ENCODE measurements at places on chromosomes 6 and 20.

GRCh38 chr6:14655201-14656061 is 537.9 kb downstream of the CD83 start:
- no peak for DNase-seq

DNA sequence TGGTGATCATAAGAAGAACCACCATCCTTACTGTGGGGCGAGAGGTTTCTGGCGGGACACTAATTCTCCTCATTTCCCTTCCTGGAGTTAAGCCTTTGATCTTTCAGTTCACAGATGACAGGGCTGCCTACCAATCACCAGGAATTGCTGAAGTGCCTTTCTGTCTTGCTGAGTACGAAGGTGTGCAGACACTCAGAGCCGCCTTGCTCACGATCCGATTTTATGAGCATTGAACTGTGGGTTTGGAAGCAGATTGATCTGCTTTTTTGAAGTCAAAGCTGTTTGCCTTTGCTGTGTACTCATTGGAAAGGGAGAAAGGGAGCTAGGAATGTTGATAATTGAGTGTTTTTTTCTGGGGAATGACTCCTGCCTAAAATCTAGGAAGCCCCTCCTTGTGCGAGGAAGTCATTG is 129.1 kb upstream of the SALL4 start:
- no peak for DNase-seq

DNA sequence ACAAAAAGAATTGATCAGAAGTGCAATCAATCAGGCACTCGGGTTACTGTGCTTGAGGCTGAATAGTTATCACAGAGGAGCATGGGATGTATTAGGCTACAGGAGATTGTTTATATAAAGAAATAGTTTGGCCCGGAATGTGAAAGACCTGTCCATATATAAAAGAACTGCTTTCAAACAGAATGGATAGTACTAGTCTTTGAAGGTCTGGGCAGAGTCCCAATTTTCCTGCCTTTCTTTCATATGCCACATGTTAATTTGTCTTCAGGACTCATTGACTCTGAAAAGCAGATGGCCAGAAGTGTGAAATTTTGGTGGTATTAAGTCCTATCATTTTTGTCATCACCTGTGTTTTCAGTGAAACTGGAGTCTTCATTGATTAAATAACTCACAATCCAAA is 314.5 kb downstream of the EYA4 start:
- no peak for DNase-seq

GRCh38 chr20:62208795-62209755 is 11.0 kb downstream of the HRH3 start:
- DNase-seq: no peak

- DNase-seq: no peak
Measured at GRCh38 chr6:150290429-150290828, 78.4 kb upstream of the IYD start.

GRCh38 chr20:34747479-34747878 is 43.3 kb downstream of the TP53INP2 start:
- no peak for DNase-seq

DNA sequence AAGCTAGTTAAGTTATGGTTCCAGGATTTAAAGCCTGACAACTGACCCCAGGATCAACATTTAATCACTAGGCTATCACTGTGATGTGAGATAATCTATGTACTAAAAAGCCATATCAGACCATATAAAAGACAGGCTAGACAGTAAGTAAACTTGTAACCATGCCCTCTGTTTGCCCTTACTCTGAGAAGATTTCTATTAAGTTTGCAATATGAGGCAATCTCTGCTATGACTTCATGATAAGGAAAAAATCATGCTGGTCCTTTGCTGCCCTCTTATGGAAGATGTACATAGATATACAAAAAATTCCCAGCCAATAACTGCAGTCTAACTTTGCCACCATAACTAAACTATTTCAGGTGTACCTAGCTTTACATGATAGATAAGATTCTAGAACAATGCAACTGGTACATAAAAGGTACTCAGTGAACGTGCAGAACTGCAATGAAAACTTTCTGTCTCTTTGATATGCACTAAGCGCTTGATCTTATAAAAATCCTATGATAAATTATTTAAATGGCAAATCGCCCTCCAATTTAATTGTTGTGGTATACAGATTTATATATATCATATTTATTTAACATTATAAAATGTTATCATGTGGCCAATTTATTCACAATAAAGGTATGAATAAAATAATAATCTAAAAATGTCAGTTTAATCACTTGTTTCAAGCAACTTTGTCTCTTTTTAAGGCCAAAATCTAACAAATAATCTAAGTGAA is 70.5 kb downstream of the FAM217A start:
- peak; percentile 66 for DNase-seq

- peak; percentile 24 for DNase-seq
Measured at GRCh38 chr6:51855310-51856082, 231.9 kb downstream of the PKHD1 start.

GRCh38 chr6:52180787-52181558 is 5.2 kb upstream of the IL17A start:
- no peak for DNase-seq

DNA sequence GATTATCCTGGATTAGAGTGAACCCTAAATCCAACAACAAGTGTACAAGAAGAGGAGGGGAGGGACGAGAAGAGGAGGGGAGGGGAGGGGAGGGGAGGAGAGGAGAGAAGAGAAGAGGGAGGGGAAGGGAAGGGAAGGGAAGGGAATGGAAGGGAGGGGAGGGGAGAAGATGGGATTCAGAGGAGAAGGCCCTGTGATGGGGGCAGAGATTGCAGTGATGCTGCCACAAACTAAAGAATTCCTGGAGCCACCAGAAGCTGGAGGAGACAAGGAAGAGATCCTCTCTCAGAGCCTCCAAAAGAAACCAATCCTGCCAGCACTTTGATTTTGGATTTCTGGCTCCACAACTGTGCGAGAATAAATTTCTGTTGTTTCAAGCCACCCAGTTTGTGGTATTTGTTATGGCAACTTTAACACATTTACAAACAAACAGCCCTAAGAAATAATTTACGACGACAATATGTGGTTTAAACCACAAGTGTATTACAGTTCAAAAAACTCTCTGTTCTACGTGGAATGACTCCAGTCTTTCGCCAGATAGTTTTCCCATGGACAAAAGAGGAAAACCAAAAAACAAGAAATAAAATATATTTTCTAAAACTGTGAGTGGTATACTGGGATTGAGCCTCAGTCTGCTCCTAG is 235.4 kb downstream of the HDGFL1 start:
- DNase-seq: no peak

DNA sequence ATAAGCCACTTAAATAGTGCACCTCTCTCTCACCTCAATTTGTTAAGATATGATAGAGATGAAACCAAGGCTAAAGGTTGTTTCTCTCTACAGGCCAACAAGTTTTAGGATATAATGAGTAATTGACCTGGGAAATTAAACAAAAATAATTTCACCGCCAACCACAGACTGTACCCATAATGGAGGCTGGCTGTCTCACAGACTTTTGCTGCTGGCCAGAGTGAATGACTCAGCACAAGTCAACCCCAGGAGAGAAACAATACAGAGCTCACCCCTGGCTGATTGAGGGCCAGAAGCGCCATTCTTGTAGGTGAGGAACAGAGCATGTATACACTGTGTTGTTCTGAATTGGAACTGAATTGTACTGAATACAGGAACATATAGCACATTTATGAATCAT is 99.9 kb downstream of the CAP2 start:
- no peak for DNase-seq

- DNase-seq: peak; percentile 72
Measured at GRCh38 chr20:63977739-63978276, 1.6 kb downstream of the SAMD10 start.

GRCh38 chr20:9508696-9509178 is 5.7 kb upstream of the LAMP5 start:
- no peak for DNase-seq

DNA sequence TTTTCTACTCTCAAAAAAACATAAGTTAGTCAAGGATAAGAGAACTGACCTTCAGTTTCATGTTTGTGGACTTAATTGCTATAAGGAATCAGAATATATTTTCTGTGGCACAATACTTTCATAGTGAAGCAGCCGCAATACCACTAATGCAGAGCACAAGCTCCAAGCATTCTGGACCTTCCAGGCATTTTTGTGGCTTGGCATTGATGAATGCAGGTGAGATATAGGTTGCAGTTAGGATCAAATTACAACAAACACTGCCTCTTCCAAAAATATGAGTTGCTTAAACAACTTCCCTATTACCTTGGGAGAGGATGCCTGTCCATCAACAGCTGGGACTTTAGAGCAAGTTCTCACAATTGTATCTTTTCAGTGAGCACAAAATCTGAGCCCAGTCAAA is 162.8 kb upstream of the RSPO3 start:
- DNase-seq: no peak
